ENCODE measurements at places on chromosomes 3 and 15.

GRCh38 chr15:99132122-99132521, 27.2 kb downstream of the SYNM start:
- no peak for DNase-seq

GRCh38 chr3:187932530-187932929, 187.3 kb upstream of the BCL6 start:
- no peak for DNase-seq

- no peak for DNase-seq
Measured at GRCh38 chr3:37538747-37539146, 322.9 kb upstream of the CTDSPL start.

DNA sequence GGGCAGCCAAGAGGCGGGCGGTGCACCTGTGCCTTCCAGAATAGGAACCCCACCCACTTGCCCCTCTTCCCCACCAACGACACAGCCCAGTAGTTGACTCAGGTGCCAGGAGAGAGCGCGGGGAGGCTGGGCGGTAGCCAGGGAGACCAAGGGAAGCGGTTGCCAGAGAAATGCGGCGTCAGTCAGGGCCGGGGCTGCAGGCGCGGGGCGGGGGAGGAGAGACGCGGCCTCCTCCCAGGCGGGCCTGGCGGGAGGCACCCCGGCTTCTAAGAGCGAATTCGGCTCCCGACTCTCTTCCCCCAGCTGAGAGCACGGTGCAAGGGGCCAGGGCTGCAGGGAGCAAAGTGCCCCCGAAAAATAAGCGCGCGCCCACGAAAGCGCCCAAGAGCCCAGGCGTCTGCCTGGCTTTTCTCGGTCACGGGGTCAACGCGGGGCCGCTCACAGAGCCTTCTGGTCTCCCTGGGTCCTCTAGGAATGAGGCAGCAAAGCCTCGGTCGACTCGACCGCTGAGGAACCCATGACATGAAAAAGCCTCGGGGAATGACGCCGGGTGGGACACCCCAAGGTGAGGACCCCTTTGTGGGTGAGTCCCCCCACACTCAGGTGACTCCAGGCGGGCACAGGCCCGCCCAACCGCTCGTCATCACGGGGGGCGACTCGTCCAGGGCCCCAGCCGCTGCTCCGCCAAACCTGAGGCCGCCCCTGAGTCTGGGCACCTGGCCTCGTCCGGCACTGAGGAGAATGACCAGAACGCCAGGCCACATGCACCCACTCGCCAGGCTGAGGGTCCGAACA, 716 bp downstream of the CPEB1 start:
- DNase-seq, result no peak

- DNase-seq, result no peak
Measured at GRCh38 chr15:76772776-76773175, 132.4 kb downstream of the SCAPER start.
